ENCODE measurements at places on chromosomes 11 and 22. TPM values are rescaled to one million over a fixed set of nuclear protein-coding genes. Genes with fewer than 3 reads are reported as not detected.

OR4D5 gene
- not detected for total RNA-seq

YWHAH gene
- 58.7 TPM for total RNA-seq

GRAP2 gene
- 3.5 TPM for total RNA-seq

TRPM5 gene
- not detected for total RNA-seq

TMEM25 gene
- total RNA-seq: 38.0 TPM

CHADL gene
- total RNA-seq: 3.7 TPM

MAPK1 gene
- 43.3 TPM for total RNA-seq

DNA sequence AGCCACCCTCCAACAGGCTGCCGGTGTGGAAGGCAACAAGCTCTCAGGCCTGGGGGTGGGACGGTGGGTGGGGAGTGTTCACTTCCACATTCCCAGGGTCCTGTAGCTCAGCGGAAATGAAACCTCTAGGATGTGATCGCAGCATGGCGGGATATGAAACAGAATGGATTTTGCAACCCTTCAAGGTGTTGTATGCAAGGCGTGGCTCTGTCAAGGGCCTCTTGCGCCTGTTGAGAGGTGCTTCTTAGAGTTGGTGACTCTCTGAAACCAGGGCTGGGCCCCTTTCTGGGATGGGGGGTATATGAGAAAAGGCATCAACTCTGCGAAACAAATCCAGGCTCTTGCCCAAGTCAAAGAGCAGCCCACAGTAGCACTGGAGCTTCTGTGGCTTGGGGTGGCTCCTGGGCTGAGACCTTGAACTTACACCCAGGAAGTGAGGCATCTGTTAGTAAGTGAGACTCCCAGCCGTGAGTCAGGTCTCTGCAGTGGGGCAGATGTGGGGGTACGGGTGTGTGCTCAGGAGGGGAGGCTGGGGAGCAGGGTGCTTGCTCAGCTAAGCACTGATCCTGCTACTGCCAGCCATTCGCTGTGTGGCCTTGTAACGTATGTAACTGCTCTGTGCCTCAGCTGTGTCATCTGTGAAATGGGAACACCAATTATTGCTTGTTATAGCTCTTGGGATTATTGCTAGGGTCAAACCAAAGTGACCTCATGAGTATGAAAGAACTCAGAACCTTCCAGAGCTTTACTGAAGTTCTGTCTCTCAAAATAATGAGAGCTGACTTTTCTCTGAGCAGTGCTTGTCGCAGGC, 28.3 kb downstream of the NECTIN1 start:
- no peak overlapping the region for H3K27ac ChIP-seq
- H3K27me3 ChIP-seq: no peaks in the 10 kb centered on the region
- no peak for DNase-seq
- no peaks in the 10 kb centered on the region for H3K36me3 ChIP-seq
- H3K4me1 ChIP-seq: peaks cover 12% of the 10 kb centered on the region

- no peaks in the 10 kb centered on the region for H3K36me3 ChIP-seq
- H3K4me1 ChIP-seq: peaks cover 10% of the 10 kb centered on the region
- no peak overlapping the region for H3K27ac ChIP-seq
- DNase-seq: no peak
- H3K27me3 ChIP-seq: no peaks in the 10 kb centered on the region
- H3K4me3 ChIP-seq: no peak overlapping the region
Measured at GRCh38 chr11:202490-202889, 4.7 kb downstream of the BET1L start.

DNA sequence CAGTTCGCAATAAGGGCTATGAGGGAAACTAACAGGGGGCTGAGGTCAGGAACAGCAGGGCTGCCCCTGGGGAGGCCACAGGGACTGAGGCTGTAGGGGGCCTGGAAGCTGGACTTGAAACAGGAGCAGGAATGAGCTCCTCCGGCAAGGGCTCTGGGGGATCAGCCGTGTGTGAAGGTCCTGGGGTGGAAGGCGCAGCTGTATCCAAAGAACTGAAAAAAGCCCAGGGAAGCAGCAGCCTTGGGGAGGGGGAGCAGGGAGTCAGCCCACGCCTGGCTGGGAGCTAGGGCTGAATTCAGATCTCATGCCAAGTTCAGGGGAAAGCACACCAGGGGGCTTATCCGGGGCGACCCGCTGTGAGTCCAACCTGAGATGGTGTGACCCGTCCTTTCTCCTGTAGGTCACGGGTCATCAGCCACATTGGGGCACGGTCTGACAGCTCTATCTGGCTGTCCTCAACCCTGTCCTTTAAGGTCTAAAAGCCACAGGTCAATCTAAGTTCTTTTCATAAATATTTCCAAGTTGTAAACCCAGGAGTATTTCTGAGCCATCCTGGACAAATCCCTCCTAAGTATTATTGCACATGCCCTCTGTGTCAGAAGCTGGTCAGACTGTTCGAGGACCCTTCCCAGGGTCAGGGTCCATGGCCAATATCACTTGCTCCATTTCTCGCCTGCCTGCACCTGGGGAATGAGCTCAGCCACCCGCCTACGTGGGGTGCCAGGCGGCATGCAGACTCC, 18.0 kb downstream of the TP53AIP1 start:
- no peak for DNase-seq

GRCh38 chr22:49995041-49995360, 17.6 kb downstream of the IL17REL start:
- DNase-seq: no peak
- no peaks in the 10 kb centered on the region for H3K27me3 ChIP-seq
- no peaks in the 10 kb centered on the region for H3K4me1 ChIP-seq
- no peaks in the 10 kb centered on the region for H3K36me3 ChIP-seq
- no peak overlapping the region for H3K4me3 ChIP-seq

GRCh38 chr11:109486129-109486528, 64.1 kb downstream of the C11orf87 start:
- no peaks in the 10 kb centered on the region for H3K4me1 ChIP-seq
- no peak overlapping the region for H3K27ac ChIP-seq
- no peak overlapping the region for H3K4me3 ChIP-seq
- no peaks in the 10 kb centered on the region for H3K27me3 ChIP-seq
- no peaks in the 10 kb centered on the region for H3K36me3 ChIP-seq
- DNase-seq: no peak

DNA sequence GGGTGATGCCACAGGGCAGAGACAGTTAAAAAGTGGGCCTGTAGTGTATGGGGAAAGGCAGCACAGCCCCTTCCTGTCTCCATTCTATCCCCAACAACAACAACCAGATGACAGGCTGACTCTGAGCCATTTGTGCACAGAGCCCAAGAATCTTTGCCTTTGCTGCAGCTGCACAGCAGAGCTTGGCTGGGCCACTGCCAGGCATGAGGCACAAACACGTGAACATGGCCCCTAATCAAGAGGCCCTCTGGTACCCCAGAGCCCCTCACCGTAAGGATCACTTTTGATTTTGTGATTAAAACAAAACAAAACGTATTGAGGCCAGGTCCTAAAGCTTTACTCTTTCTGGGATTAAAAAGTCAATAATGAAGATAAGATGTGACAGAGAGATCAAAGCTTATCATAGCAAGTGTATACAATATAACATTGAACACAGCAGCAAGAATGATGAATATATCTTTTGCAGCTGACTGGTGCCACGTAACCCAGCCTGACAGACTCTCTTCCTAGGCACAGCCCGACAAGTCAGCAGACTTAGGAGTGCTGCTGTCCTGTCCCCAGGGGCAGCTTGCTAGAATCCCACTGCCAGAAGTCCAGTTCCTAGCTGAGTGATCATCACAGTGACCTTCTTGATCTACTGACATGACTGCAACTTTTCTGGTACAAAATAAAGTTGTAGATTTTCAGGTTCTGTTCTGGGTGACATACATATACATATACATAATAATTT, 117.8 kb downstream of the SERGEF start:
- no peak overlapping the region for H3K4me3 ChIP-seq
- no peaks in the 10 kb centered on the region for H3K27me3 ChIP-seq
- no peaks in the 10 kb centered on the region for H3K36me3 ChIP-seq
- no peak for DNase-seq

DNA sequence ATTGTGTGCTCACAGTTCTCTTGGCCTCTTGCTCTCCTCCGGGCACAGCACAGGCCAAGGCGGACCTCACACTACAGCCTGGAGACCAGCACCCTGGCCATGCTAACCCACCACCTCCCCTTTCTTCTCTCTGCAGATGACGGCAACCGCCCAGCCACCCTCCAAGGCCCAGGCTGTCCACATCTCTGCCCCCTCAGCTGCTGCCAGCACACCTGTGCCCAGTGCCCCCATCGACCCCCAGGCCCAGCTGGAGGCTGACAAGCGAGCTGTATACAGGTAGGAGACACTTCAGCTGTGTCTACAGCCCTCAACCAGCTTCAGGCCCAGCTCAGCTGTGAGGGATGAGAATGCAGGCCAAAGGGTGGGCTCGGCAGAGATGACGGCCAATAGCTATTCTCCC, 128.4 kb downstream of the FEZ1 start:
- no peak overlapping the region for H3K27ac ChIP-seq
- no peaks in the 10 kb centered on the region for H3K36me3 ChIP-seq
- H3K4me3 ChIP-seq: no peak overlapping the region
- no peak for DNase-seq
- H3K27me3 ChIP-seq: no peaks in the 10 kb centered on the region
- no peaks in the 10 kb centered on the region for H3K4me1 ChIP-seq

DNA sequence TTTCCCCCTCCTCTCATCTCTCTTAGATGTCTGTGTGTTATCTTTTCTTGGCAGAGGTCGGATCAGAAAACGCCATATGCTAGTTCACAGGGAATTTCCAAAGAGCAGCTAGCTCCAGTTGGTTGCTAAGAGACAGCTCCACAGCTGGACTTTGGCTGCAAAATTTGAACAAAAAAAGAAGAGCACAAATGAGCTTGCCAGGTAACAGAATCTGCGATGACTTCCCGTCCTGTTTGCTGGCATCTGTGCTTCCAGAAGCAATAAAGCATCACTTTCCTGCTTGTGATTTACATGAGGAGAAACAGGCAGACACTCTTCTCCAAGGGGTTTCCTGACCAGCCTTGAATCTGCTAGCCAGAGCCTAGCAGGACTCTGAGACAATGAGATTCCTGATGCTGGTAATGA, 596.0 kb upstream of the B3GAT1 start:
- DNase-seq: no peak
- H3K36me3 ChIP-seq: no peaks in the 10 kb centered on the region
- no peak overlapping the region for H3K4me3 ChIP-seq
- peaks cover 14% of the 10 kb centered on the region for H3K27me3 ChIP-seq
- no peak overlapping the region for H3K27ac ChIP-seq

- no peak overlapping the region for H3K4me3 ChIP-seq
- H3K27ac ChIP-seq: no peak overlapping the region
- H3K36me3 ChIP-seq: no peaks in the 10 kb centered on the region
- no peaks in the 10 kb centered on the region for H3K27me3 ChIP-seq
Measured at GRCh38 chr11:34332524-34332923, 25.3 kb downstream of the ABTB2 start.

DNA sequence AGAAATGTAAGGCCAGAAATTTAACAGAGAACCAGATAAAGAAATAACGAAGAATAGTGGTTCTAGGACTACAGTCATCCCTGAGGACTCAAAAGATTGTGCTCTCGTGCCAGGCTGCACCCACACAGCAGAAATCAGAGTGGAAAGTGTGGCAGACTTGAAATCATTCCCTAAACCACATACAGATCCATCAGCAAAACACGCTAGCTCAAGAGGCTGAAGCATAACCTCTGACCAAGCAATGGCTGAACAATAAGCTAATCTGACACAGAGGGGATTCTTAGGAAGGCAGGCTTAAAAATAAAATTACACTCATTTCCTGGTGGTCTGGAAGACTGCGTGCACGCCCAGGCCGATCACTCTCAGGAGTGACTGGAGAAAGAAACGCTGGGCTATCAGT, 19.0 kb downstream of the NCF4 start:
- H3K4me1 ChIP-seq: no peaks in the 10 kb centered on the region
- no peaks in the 10 kb centered on the region for H3K36me3 ChIP-seq
- H3K27ac ChIP-seq: no peak overlapping the region
- H3K4me3 ChIP-seq: no peak overlapping the region
- no peak for DNase-seq

- H3K27ac ChIP-seq: no peak overlapping the region
- no peaks in the 10 kb centered on the region for H3K36me3 ChIP-seq
- no peak overlapping the region for H3K4me3 ChIP-seq
Measured at GRCh38 chr22:33110562-33111163, 52.5 kb upstream of the SYN3 start.

DNA sequence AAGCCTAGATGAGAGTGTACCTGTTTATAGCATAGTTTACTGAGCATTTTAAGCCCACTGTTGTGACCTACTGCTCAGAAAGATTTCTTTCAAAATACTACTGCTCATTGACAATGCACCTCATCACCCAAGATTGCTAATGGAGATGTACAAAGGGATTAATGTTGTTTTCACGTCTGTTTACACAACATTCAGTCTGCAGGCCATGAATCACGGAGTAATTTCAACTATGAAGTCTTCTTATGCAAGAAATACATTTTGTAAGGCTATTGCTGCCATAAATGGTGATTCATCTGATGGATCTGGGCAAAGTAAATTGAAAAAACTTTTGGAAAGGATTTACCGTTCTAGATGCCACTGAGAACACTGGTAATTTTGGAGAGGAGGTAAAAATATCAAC, 112.9 kb downstream of the KIF18A start:
- H3K4me3 ChIP-seq: no peak overlapping the region
- H3K36me3 ChIP-seq: no peaks in the 10 kb centered on the region
- no peaks in the 10 kb centered on the region for H3K4me1 ChIP-seq
- H3K27ac ChIP-seq: no peak overlapping the region
- H3K27me3 ChIP-seq: no peaks in the 10 kb centered on the region
- no peak for DNase-seq

DNA sequence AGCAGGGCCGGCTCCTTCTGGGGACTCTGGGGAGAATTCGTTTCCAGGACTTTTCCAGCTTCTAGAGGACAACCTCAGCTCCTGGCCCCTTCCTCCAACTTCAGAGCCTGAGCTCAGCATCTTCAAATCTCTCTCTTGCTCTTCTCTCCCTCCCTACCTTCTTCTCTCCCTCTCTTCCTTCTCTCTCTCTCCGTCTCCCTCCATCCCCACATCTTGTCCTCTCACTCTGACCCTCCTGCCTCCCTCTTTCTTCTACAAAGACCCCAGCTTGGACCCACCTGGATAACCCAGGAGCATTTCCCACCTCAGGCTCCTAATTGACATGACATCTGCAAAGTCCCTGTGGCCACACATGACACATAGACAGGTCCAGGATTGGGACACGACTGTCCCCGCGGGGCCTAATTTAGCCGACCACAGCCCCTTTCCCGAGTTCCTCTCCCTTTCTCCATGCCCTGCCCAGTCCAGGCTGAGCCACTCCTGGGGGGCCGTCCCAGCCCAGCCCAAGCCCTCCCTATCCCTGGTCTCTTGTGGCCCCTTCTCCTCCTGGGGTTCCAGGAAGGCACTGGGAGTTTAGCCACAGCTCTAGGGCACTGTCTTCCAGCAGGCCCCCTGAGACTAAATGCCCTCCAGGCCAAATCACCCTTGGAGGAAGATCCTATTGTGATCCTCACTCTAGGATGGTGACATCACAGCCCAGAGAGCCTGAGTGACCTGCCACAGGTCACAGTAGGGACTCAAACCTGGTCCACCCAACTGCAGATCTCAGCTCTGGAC, 36.9 kb downstream of the IGLL5 start:
- H3K27me3 ChIP-seq: no peaks in the 10 kb centered on the region
- no peak for DNase-seq
- no peaks in the 10 kb centered on the region for H3K4me1 ChIP-seq
- no peak overlapping the region for H3K27ac ChIP-seq
- no peak overlapping the region for H3K4me3 ChIP-seq

GRCh38 chr11:94747601-94748041, 20.5 kb upstream of the AMOTL1 start:
- no peaks in the 10 kb centered on the region for H3K4me1 ChIP-seq
- no peaks in the 10 kb centered on the region for H3K36me3 ChIP-seq
- no peak for DNase-seq
- no peak overlapping the region for H3K27ac ChIP-seq
- no peaks in the 10 kb centered on the region for H3K27me3 ChIP-seq

All from breast epithelium (tissue), 4 donors.